Activated CD8-positive, alpha-beta memory T cell treated with anti-CD3 and anti-CD28 coated beads for 36 hours (primary cell): ENCODE measurements at places on chromosomes 3 and 15. TPM values are rescaled to one million over a fixed set of nuclear protein-coding genes. Genes with fewer than 3 reads are reported as not detected.

The FBXW12 gene
- not detected for total RNA-seq

The GOLGA6L24 gene
- not detected for total RNA-seq

The KIF7 gene
- 3.5 TPM for total RNA-seq

The MME gene
- not detected for total RNA-seq

The HRG gene
- not detected for total RNA-seq

The ZBTB47 gene
- 1.2 TPM for total RNA-seq

The GPR176 gene
- total RNA-seq, result 0.11 TPM

The CPLX3 gene
- not detected for total RNA-seq

The PIERCE2 gene
- total RNA-seq, result not detected

The TLR9 gene
- 0.50 TPM for total RNA-seq

The SUSD5 gene
- not detected for total RNA-seq
